Cortex of kidney (tissue), 1 donor: ENCODE measurements at places on chromosomes 7 and 10.

- DNase-seq, result no peak
Measured at GRCh38 chr10:75209921-75210281, 695 bp upstream of the VDAC2 start.

DNA sequence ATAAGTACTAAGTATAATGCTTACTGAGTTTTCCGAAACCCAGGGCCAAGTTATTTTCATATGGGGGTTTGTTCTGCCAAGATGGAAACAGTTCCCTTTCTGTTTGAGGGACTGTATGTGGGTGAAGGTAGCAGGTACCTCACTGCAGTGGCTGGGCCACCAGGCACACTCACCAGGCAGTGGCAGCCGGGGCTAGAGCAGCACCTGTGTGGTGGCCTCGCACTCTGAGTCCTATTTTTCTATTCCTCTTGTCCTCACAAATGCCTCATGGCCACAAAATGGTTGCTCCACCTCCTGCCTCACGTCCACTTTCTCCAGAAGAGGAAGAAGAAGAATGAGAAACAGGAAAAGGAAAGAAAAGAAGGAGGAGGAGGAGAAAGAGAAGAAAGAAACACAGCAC, 167.3 kb upstream of the SHH start:
- no peak for DNase-seq

DNA sequence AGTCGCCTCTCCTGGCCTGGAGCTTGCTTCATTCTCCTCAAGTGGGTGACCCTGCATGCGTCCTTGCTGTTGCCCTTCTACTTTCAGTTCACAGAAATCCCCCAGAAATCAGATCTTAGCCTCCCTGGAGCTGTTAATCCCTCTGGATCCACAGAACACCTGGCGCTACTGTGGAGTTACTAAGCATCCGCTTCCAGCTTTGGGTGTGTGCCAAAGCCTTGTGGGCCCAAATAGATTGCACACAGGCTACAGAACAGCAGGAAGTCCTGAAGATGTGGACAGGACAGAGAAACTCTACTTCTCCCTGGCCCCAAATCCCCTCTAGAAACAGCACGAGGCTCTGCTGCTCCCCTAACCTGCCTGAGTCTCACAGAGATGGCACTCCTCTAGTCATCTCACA, 36.6 kb upstream of the PDLIM1 start:
- DNase-seq, result no peak

DNA sequence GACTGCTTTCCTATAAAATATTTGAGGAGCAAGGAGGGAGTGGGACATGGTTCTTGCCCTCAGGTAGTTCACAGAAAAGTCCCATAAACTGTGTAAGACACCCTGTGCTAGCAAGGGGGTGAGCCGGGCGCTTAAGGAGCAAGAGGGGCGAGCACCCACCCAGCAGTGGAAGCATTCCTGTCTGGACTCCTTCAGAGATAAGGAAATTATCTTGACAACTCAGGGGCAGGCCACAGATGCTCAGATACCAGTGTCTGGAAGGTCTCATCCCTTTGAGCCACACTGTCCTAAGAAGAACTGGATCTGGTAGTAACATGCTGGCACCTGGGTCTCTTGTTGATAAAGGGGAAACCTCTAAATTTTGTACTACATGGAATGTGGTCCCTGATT, 54.1 kb downstream of the DAGLB start:
- DNase-seq, result no peak

DNA sequence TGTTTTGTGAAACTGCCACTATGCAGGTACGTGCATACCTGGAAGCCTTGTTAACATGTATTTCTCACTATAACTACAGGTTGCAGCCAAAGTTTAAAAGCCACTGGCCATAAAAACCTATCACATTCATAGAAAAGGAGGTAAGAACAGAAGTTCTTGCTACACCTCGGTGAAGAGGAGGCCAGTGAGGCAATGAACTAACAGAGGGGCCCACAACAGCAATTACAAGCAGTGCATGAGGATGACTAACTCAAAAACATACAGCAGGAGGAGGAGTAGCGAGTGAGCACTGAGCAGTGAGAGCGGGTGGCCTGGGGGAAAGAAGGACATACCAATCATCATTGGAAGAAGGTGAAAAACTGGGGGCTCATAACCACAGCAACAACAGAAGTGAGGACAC, 51.6 kb downstream of the NUDCD3 start:
- no peak for DNase-seq

- no peak for DNase-seq
Measured at GRCh38 chr10:131031346-131031745, 280.2 kb downstream of the TCERG1L start.

DNA sequence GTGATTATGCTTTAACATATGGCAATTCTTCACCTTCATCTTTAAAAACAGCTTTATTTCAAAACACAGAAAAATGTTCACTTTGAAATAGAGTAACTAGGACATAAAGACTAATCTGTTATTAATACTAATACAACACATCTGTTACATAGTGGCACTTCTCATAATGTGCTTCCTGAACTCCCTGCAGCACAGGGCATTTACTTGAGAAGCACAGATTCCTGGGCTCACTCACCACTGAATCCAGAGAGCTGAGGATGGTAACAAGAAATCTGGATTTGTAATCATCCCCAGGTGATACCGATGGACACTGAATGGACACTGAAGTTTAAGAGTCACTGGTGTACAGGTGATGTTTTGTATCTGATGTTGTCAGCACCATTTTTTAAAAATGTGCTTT, 96.1 kb downstream of the COL28A1 start:
- no peak for DNase-seq

DNA sequence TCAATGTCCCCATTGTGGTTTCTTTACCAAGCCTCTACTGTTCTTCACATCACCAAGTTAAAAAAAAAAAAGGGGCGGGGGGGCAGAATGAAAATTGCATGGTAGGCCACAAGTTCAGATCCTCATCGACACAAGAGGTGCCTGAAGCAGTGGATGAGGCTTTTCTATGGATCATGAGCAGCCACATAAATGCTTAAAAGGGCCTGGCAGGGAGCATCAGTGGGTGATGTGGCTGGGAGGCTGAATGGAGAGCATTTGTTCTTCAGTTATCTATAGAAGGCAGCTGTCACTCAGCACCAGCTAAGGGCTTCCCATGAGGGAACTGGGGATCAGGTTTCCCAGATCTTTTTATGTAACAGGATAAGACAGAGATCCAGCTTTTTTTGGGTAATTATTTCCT, 117.9 kb downstream of the CFTR start:
- no peak for DNase-seq

DNA sequence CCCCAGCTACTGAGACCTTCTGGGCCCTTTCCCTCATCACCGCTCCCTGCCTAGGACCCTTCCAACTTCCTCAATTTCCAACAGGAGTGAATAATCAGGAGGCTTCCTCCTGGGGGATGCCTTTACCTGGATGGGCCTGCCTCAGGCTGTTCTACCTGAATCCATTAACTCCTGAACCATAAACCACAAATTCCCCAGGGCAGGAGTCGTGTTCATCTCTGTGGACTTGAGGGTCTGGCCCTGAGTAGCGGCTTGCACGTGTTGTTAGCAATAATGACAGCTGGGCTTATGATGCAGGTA, 105.1 kb upstream of the GPR26 start:
- DNase-seq, result no peak

- no peak for DNase-seq
Measured at GRCh38 chr10:103982639-103983038, 15.7 kb downstream of the SLK start.

GRCh38 chr10:21638681-21639080, 104.6 kb downstream of the MLLT10 start:
- no peak for DNase-seq

DNA sequence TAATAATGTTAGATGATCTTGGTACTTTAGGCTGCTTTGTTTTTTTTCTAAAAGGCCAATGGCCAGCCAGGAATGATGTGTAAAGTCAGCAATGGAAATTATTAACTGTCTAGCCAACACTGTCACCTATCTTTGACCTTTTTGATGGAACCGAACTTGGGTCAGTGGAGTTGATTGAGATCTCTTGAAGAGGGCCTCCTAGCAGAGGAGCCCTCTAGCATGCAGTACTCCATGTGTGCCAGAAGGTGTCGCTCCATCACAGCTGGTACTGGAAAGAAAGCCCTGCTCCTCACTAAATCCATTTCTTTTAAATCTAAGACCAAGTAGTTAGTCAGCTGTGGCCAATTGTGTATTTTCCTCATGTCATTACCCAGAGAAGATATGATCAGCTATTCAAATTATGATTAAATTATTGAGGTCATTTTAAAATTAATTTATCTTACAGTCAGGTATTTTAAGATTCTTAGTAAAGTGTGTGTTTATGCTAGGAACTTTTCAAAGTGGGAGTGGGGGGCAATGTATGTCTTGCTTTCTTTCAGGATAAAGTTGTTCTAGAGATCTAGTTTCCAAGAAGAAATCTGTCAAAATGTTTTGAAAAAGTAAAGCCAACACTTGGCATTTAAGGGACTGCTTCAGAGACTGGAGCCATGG, 33.1 kb upstream of the CROT start:
- no peak for DNase-seq

DNA sequence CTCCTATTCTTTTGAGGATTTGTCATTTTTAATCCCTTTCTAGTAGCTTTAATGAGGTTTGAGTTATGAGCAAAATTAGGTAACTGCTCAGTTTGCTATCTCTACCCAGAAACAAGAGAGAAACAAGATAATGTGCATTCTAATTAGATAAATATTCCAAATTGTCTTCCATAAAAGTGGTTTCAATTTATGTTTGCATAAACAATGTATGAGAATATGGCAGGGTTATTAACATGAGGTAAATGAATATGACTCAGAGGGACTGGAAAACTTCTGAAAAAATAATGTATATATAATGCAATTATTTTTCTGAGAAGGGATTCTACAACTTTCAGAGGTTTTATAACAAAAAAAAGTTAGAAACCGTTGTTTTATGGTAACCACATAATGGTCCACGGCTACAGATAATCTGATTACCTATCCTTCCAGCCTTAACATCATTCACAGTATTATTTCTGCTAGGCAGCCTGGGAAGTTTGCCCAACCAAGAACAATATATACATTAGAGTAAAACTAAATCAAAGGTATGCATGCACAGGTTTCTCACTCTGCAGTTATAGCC, 101.2 kb downstream of the CRPPA start:
- no peak for DNase-seq

GRCh38 chr10:57657164-57657765, 610.4 kb downstream of the IPMK start:
- DNase-seq, result no peak

DNA sequence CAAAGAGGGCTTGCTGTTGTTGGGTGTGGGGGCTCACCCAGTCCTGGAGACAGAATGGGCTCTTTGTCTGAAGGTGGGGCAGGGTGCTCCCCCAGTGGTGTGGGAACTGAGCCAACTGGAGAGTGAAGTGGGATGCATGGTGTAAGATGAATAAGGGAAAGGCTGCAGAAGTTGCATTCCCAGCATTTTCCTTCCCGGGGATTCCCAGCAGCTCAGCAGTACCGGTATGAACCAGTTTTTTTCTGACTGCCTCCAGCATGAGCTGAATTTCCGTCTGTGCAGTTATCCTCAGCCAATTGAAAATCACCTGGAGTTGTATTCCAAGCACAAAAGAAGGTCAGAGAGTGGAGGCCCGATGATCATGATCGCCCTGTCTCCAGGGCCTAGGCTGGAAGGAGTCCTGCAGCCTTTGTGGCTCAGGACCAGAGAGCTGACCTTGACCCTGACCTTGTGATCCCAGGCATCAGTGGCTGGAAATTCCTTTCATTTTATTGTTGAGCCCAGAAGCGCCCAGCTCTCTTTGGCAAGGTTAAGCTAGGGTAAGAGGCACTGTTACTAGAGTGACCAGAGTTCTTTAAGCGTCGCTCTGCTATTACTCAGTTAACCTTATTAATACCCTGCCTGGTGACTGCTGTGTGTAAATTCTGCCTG, 33.4 kb downstream of the OGDH start:
- no peak for DNase-seq

DNA sequence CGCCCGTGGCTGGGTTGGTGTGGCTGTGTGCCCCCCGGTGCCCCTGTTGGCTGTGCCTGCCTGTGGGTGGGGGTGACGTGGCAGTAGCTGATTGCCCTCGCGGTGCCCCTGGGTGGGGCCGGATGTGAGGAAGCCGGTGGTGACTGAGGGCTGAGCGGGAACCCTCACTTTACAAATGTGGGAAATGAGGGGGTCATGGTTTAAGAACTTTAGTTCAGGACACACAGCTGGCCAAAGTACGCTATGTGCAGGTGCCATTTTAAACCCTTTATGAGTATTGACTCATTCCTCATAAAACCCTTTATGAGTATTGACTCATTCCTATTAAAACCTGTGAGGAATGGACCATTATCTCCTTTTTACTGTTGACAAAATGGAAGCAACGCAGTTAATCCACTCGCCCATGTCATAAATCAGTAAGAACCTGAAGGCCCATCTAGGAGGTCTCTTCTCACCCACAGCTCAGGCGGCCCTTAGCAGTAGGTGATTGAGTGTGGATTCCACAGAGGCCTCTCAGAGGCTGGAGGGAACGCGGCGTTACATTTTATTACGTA, 290.1 kb upstream of the COBL start:
- no peak for DNase-seq

DNA sequence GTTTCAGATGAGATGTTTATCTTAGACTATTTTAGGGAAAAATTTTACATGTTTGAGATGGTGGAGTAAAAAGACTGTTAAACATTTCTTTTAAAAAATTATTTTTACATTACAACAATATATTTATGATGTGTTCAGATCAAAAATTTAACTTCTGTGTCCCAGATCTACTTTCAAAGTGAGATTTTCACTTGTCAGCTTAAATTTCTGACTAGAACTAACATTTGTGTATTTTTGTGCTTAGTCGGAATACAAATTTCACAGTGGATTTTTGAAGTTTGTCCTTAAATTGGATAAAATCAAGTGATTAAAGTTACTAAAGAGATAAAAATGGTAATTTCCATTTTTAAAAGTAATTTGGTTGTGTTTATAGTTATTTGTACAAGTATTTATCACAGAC, 24.9 kb downstream of the TMEM106B start:
- DNase-seq, result no peak

GRCh38 chr7:112201839-112202238, 4.4 kb downstream of the DOCK4 start:
- no peak for DNase-seq

DNA sequence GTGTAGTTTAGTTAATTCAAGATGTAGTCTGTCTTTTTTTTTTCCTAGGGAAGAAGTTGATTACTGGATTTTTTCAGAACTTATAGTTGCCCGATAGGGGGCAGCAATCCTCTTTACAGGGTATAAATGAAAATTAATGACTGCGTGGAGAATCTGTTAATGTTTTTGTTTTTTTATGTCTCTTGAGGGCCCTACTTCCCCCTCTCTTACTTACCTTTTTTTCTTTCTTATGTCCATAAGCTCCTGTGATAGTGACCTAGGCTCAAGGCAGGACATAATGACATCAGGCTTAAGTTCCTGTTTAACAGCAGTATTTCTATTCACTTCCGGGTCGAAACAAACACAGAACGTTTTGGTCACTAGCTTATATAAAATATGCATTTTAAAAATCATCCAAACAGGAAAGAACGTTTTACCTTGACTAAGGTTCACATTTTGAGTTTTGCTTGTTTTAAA, 18.8 kb downstream of the CDC123 start:
- DNase-seq, result no peak
